ENCODE measurements at places on chromosomes 1 and 21.

GRCh38 chr1:180260541-180260940 lies 30.5 kb downstream of the LHX4 start:
- no peak for DNase-seq

GRCh38 chr1:99869304-99869703 lies 19.1 kb downstream of the AGL start:
- DNase-seq = no peak

DNA sequence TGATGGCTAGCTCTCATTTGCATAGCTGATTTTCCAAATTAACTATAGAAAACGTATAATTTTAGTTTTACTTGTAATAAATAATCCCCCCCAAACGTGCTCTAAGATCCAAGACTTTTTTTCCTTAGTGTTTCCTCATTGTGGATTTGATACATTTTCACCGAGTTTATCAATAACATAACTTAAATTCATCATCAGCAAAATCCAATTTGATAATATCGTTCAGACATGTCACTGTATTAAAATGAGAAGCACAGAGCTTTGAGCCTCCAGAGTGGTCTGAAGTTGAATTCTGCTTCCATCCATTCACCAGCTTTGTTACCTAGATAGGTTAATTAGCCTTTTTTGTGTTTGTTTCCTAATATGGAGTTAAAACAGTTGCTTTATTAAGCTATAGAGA lies 51.7 kb downstream of the IVNS1ABP start:
- DNase-seq = no peak

- DNase-seq = no peak
These were observed 2.9 kb downstream of the ABCA4 start for GRCh38 chr1:94118013-94118412.

DNA sequence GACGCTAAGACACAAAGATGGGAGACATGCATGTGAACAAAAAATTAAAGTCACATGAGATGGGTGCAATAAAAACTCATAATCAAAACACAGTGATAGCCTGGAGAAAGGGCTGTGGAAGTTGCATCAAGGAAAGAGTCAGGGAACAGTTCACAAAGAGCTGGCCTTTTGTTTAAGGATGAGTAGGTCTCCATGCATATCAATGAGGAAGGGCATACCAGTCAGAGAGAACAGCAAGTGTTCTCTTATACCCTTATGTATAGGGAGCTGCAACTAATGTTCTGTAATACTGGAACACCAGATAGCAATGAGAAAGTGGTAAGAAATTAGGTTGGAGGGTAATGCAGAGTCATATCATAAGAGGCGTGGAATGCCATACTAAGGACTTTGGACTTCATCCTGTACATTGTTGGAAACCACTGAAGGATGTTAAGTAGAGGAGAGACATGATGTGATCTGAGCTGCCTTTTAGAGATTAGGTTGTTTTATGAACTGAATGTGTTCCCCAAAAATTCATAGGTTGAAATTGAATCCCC lies 46.7 kb upstream of the SAMD13 start:
- DNase-seq = no peak

- DNase-seq = no peak
These were observed 6.0 kb downstream of the REG4 start for GRCh38 chr1:119805247-119805646.

DNA sequence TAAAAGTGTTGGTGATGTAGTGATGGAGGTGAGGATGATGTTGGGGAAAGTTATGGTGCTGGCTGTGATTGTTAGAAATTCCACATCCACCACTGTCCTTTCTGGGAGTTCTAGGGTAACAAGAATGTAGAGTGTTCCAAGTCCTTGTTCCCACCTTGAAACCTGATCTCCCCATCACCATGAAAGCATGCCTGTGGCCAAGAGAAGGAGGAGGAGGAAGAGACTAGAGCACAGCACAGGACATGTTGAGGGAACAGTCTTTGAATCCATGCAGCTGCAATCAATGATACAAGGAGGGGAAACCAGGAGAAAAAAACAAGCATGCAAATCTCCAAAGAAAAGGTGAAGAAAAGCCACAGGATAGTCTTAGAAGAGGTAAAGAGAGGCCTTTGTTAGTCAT lies 45.9 kb upstream of the ARTN start:
- DNase-seq = no peak

GRCh38 chr1:165468253-165468652 lies 23.3 kb upstream of the RXRG start:
- no peak for DNase-seq

DNA sequence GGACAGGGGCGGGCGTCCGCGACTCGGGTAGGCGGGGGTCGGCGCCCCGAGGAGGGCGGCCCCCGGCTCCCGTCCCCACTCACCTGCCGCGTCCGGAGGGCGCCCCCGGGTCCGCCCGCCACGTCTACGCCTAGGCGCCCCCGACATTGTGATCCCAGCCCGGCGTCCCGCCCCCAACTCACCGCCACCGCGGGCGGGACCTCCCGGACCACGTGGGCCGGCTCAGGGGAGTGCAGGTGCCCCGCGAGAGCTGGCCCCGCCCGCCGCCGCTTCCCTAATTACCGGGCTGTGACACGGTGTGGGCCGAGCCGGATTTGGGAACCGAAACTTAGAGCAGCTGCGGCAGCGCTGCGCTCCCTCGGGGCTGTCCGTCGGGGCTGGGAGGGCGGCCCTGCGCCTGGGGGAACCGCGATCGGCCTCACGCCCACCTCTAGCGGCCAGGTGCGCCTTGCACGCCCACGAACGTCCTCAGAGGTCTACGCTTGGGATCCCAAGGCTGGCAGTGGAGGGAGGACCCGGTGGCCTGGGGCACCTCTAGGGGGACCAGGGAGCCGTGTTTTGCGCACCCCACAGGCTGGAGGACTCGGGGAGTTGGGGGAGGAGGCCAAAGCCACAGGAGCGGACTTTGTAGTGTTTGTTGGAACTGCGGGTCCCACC lies 521 bp upstream of the NADK start:
- peak; percentile 86 for DNase-seq

GRCh38 chr1:119160866-119161265 lies 20.4 kb upstream of the WARS2 start:
- DNase-seq = no peak

DNA sequence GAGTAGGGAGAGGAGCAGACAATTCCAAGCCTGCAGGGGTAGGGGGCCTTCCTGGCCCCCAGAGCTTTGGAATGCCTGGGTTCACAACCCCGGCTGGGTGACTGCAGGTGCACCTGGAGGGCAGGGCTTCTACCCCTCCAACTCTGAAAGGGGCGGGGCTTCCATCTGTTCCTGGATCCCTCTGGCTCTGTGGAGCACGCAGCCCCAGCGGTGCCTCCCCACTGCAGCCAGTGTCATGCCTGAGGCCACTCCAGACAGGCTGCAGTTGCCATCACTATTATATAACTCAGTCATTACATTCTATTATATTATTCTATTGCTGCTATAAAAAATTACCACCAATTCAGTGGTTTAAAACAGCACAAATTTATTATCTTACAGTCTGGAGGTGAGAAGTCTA lies 12.5 kb upstream of the FNBP1L start:
- DNase-seq = no peak

DNA sequence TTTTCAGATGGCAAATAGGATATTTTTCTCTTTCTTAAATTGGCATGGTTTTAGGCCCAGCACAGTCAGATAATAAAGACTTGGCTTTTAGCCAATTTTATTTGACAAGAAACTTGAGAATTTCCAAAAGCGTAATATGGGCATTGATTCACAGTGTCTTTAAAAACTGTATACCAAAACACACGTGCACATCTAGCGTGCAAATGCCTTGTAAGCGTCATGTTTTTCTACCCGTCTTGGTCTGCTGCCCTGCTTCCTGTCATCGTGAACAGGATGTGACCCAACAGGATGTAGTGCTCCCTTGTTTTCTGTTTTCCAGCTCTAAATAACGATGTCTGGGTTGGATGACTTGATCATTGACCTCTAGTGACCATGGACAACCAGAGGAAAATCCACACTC lies 24.7 kb upstream of the SLC44A3 start:
- DNase-seq = no peak

DNA sequence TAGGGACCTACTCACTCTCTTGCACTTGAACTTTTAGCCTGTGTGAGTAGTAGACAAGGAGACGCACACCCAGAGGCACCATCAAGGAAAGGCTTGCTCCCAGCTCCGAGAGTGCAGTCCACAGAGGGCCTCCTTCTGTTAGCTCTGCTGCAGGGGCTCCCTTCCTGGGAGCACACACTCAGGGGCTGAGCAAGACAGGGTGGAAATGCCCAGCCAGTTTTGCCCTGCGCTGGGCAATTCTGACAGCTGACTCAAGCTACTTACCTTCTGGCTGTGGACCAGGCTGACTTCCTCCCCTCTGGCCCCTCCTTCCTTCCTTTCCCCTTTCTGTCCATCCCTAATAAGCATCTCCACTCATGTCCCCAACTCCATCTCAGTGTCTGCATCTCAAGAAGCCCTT lies 449.1 kb downstream of the PTPRU start:
- DNase-seq = no peak

GRCh38 chr1:44630116-44630515 lies 44.2 kb downstream of the TMEM53 start:
- no peak for DNase-seq

- DNase-seq = peak; percentile 62
These were observed 513 bp downstream of the PBX1 start for GRCh38 chr1:164559342-164560051.

All from left ventricle myocardium superior (tissue), 1 donor.